ENCODE measurements at places on chromosomes 5 and 9.

DNA sequence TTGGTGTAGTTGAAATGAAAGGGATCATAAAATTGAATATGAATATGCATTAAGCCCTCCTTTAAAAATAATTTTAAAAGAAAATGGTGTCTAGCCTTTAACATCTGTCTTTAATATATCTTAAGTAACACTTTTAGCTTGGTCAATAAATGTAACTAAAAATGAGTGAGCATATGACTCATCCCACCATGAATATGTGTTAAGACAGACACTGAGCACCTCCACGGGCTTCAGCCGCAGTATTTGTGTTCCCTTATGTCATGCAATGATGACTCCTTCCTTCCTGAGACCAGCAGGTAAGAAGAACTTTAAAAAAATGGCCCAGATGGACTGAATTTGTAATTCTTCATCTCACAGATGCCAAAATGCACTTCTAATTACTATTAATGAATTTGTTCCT, 563.2 kb downstream of the NR2F1-AS1 start:
- no peak for DNase-seq

- DNase-seq, result no peak
Measured at GRCh38 chr5:127609957-127610356, 38.9 kb upstream of the CTXN3 start.

GRCh38 chr9:92179286-92180001, 64.2 kb upstream of the SPTLC1 start:
- DNase-seq, result no peak

DNA sequence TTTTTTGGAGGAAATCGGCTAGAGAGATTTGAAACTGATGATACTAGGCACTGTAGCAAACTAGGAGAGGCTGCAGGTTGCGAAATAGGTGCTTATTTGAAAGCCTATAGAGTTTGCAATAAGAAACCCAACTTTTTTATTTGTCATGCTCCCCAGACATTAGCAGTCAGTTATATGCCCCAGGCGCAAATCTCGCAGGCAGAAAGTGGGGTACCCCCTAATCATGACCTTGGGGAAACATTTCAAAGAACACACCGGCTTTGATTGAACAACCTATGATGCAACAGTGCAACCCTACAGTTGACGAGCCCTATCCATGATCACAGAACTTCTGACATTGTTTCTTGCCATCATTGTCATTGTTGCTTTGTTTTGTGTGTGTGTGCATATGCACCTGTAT, 510.5 kb downstream of the RAB3C start:
- no peak for DNase-seq

DNA sequence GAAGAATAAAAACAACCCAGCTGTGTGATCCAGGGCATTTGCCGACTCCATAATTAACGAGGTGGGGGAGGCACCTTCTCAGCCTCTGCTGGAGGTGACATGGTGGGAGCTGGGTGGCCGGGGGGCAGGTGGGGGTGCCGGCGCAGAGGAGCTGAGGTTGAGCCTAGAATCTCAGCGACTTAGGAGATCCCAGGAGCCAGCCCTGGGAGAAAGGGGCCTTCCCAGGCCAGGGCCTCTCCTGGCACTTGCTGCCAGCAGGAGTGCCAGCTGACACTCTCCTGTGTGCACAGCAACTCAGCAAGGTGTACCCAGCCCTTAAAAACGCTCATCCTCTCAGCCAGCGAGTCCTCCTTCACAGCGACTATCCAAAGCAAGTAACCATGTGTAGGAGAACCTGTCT, 62.8 kb upstream of the FCN1 start:
- no peak for DNase-seq

- no peak for DNase-seq
Measured at GRCh38 chr5:57327561-57328367, 153.9 kb downstream of the GPBP1 start.

GRCh38 chr9:101999441-101999840, 261.0 kb upstream of the GRIN3A start:
- DNase-seq, result no peak

DNA sequence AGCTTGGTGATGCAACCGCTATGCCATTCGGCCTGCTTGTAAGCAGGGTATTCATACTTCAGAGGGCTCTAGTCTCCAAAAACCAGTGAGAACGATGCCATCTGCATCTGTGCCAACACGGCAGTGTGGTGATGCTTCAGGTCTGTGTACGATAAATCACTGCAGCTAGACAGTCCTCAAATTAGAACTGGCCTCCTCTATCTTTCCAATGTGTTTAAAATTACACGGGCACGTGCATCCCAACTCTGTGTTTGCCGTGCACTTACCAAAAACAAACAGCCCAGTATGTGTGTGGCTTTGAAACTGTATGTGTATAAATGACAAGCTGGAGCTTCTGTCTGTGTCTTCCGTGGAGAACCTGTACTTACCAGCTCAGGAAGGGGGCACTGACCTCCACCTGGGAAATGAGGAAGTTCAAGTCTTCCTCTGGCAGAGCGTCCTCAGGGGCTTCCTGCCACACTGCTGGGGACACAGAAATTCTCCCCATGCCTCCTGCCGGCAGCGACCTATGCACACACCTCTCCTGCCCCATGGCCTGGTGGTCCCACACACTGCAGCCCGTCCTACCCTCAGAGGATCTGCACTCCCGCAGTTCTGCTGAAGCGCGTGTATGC, 12.3 kb downstream of the MED10 start:
- DNase-seq, result no peak

DNA sequence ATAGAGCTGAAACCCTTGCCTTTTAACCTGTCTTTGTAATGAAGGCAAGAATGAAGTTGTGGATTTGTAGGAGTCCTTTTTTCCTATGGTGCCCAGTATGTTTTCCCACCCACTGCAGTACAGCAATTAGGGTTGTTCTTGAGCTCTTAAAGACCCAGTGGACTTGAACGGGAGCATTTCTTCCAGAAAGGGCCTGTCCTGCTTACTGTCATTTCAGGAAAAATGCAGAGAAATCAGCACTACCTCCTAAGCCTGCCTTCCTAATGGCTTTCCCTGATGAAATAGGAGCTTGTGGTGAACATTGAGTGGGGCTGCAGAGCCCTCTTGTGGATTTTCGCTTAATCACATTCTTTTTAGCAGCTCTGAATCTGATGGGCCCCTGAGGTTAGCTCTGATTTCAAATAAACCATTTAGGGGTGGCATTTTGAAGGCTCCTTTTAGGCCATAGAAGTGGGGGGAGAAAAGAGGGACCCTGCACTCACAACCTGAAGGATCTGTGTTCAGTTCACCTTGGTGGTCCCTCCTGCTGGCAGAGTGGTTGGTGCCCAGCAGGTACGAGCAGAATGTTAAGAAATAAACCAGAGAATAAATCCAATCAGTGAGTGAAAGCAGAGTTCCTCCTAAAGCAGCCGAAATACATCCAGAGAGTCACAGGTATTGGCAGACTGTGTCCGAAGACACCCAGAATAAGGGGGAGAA, 188.0 kb upstream of the KLF9 start:
- peak; percentile 72 for DNase-seq

- DNase-seq, result peak; percentile 59
Measured at GRCh38 chr5:10695055-10695649, 65.9 kb downstream of the DAP start.

DNA sequence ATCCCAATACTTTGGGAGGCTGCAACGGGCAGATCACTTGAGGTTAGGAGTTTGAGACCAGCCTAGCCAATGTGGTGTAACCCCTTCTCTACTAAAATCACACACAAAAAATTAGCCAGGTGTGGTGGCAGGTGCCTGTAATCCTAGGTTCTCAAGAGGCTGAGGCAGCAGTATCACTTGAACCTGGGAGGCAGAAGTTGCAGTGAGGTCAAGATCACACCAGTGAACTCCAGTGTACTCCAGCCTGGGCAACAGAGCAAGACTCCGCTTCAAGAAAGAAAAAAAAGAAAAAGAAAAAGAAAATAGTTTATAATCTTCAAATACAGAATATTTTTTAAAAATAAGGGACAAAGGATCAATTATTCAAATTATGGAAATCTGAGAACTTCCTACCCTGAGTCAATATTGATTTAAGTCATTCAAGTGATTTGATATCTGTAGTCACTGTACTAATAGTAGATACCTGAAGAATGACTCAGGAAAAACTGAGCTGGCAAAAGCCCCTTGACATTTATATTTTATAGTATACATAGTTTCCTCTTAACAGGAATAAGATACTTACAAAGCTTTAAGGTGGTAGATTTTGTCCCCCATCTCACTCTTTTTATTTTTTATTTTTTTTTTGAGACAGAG, 61.8 kb downstream of the PTBP3 start:
- DNase-seq, result no peak

- no peak for DNase-seq
Measured at GRCh38 chr5:6496636-6497035, 48.0 kb downstream of the UBE2QL1 start.

DNA sequence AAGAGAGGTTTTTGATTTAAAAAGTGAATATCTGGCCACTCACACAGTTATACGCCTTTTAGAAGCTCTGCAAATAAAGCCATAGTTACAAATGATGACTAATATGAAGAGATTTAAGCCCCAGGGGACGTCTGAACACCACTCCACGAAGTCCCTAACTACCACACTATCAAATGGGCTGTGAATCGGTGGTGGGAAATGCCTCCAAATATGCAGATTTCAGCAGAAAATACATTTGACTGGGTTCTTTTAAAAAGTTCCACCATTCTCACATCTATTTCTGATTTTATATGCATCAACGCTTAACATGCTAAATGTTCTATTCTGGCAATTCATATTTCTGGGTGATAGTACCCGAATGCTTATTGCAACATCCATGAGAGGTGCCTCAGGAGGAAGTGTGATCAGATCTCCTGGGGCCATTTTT, 22.5 kb downstream of the TICAM2 start:
- peak; percentile 24 for DNase-seq

- peak; percentile 48 for DNase-seq
Measured at GRCh38 chr9:131697908-131698617, 41.8 kb downstream of the RAPGEF1 start.

- DNase-seq, result no peak
Measured at GRCh38 chr9:130259044-130259443, 6.5 kb upstream of the HMCN2 start.

DNA sequence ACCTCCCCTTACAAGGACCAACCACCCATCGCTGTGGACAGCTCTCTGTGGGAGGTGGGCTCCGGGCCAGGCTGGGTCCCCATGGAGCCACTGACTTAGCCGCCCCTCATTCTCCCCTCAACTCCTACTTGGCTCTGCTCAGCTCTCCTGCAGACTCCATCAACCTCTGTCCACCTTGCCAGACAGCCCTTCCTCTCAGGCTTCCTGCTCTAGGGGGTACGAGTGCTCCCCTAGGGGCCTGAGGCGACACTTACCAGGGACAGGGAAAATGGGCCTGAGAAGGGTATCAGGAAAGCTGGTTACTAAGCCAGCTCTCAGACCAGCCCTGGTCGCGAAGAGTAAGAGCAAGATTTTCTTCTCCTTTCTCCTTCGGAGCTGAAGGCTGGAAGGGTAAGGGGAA, 43.9 kb downstream of the SHB start:
- no peak for DNase-seq

DNA sequence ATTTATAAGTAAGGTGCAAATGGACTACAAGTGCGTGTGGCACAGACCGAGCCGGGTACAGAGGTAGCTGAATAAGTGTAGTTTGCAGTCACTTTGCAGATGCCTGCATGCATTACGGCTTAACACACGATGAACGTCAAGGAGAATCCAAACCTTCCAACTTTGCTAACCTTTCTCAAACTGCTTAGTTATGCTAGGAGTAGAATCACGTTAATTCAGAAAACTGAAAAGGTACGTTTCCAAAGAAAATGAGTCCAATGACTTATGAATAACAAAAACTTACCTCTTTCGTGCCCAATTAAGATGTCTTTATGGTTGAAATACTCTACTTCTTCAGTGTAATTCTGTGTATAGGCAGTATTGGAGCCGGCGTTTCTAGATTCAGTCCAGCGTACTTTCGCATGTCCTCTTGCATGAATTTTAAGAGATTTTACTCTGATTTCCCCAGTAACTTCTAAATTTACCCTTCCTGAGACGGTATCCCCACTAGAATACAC, 539 bp downstream of the ARRDC3 start:
- peak; percentile 61 for DNase-seq

- no peak for DNase-seq
Measured at GRCh38 chr9:70438341-70438928, 24.0 kb upstream of the KLF9 start.

GRCh38 chr5:65563777-65564176, 681 bp downstream of the PPWD1 start:
- no peak for DNase-seq

GRCh38 chr9:107737987-107738743, 248.6 kb upstream of the KLF4 start:
- no peak for DNase-seq

DNA sequence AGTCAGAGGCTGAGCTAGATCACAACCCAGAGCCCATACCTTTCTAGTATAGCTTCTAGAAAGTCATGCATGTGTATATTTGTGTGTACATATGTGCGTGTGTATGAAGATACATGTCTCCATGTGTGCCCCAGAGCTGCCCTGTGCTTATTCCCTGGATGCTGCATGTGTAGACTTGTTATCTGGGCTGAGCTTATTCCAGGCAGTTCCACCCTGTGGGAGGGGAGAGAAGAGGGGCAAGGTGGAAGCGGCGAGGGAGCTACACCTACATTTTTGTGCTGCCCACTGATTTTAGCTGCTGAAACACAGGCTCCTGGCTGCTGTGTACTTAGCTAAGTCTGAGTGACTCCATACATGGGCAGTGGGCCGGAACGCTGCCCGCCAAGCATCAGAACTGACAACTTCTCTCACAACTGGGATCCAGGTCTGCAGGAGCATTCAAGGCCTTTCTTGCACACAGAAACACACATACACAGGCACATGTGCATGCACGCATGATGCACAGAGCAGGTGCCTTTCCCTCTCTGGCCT, 38.0 kb upstream of the XPA start:
- DNase-seq, result no peak

- DNase-seq, result no peak
Measured at GRCh38 chr5:159512064-159512463, 181.8 kb upstream of the IL12B start.

DNA sequence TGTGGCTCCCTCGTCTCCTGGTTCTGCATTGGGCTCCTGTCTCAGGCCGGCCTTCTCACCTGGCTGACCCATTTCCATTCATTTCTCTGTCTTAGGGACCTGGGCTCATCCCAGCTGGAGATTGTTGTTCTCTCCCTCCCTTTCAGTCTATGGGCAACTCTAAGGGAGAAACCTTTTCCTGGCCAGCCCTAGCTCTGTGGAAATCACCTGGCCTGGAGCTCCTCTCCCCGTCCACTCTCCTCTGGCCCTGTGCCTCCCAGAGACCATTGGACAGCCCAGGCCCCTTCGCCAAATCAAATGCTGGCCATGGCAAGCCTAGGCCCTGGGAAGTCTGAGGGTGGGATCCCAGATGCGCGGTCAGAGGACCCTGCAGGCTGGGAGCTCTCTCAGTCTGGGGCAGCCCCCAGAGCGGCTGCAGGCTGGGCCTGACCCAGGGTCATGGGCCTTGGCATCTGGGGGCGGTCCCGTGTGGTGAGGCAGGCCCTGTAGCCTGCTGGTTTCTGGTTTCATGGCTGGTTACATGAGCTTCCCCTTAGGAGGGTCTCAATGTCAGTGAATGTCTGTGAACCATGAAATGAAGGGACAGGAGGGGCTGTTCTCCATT, 253.5 kb downstream of the AOPEP start:
- DNase-seq, result no peak

DNA sequence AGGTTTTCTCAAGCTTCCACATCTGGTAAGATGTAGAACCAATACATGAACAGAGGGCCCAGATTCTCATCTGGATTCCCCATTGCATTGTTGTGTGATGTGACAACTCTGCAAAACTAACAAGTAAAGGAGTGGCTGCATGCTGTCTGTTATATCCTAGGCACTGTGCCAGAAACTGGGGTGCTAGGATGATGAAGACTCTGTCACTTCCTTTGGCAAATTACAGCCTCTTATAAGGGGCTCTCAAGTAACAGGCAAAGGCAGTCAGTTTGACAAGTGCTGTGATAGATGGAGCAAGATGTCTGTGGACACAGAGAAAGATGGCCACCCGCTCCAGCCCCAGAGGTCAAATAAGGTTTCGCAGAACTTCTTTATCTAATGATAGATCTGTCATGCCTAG, 115.7 kb downstream of the PAPPA start:
- no peak for DNase-seq
